Dorsolateral prefrontal cortex (tissue), 122 donors: ENCODE measurements at places on chromosomes 16 and 17.

GRCh38 chr16:49788986-49789385 is 66.9 kb downstream of the ZNF423 start:
- DNase-seq: no peak

- no peak for DNase-seq
These were observed 345 bp downstream of the EMC8 start for GRCh38 chr16:85798901-85799496.

- DNase-seq: no peak
These were observed 603 bp upstream of the TMEM95 start for GRCh38 chr17:7354262-7354843.

GRCh38 chr17:55304171-55304859 is 39.6 kb downstream of the HLF start:
- no peak for DNase-seq

DNA sequence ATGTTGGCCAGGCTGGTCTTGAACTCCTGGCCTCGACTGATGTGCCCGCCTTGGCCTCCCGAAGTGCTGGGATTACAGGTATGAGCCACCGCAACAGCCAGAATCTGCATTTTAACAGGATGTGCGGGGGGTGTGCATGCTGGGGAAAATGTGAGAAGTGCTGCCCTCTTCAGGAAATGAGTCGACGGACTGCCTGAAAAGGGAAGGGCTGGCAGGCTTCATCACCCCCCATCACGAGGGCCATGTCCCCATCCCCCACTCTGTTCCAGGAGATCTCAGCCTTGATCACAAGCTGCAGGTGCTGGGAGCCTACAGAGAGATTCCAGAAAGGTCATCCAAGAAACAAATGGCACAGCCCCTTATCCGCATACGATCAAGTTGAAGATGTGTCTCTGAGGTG is 195.3 kb upstream of the RPL38 start:
- DNase-seq: no peak

GRCh38 chr16:89084411-89084810 is 9.2 kb upstream of the ACSF3 start:
- no peak for DNase-seq

DNA sequence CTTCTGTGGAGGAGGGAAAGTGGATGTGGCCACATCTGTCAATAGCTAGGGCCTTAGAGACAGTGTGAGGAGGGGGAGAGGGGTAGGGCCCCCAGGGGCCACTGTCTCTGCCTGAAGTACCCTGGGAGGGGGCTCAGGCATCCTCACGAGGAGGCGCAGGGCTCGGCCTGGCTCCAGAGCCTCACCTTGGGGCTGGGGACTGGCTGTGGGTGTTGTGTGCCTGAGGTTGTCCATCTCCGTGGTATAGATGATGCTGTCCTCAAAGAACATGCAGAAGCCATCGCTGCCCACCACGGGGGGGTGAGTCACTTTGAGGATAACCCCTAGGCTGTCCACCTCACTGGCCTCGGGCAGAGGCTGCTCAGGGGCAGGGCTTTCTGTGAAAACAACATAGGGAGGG is 12.1 kb downstream of the PLEKHG4 start:
- no peak for DNase-seq

DNA sequence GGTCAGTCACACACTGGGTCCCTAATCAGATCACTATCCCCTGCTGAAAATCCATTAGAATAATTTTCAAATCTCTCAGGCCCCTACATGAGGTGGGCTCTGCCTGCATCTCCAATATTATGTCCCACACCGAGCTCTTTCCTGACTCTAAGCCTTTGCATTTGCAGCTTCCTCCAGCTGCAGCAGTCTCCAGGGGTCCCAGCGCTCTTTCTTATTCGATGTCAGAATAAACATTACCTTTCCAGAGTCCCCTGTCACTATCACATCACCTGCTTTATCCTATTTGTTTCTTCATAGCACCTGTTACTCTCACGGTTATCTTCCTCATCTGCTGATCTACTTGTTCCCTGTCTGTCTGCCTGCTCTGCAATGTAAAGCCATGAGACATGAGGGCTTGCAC is 57.3 kb upstream of the MON1B start:
- DNase-seq: no peak

- no peak for DNase-seq
These were observed 30.1 kb downstream of the CHP2 start for GRCh38 chr16:23784811-23785447.

- no peak for DNase-seq
These were observed 28.1 kb downstream of the SCNN1B start for GRCh38 chr16:23330161-23330560.

GRCh38 chr17:82314727-82315605 is 2.4 kb downstream of the CD7 start:
- DNase-seq: no peak

- DNase-seq: no peak
These were observed 634.8 kb downstream of the KCNJ2 start for GRCh38 chr17:70804161-70804560.

DNA sequence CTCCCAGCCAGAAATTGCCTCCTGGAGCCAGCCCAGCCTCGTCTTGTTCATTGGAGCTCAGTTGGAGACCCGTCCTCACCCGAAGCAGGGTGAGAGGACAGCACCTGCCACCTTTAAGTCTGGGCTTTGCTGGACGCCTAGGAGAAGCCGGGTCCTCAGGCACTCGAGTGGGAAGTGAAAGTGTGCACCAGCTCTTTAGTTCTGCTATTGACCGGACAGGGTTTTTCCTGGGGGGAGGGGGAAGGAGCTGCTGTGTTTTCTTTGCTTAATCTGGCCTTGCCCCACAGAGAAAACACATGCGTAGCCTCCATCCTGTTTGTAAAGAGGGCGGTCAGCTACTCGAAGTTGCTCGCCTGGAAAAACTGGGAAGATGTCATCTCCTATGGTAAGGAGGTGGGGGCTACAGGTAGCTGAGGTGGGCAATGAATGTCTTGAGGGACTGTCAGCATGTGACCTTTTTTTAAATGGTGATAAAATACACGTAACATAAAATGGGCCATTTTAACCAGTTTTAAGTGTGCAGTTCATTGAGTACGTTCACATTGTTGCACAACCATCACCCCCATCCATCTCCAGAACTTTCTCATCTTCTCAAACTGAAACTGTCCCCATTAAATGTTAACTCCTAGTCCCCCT is 34.4 kb downstream of the CMIP start:
- DNase-seq: no peak

DNA sequence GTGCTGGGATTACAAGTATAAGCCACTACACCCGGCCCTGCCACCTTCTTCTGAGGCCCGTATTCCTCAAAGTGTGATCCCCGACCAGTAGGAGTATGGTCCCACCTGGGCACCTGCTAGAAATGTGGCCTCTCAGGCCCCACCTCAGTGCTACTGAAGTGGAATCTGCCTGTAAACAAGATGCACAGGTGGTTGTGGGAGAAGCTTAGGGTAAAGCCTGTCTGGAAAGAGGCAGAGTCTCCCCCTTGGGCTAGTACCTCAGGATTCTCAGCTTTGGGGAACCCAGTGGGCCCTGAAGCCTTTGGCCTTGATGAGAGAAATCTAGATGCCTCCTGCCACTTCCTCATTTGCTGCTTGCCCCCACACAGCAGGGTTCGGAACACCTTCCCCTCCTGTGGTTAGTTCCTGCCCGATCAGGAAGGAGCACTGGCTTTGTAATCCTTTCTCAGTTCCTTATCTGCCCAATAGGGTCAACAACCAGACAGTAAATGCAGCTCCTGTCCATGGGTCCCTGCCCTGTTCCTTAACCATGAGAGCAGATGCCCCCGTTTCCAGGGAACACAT is 25.2 kb downstream of the TK2 start:
- no peak for DNase-seq

GRCh38 chr16:88896238-88897070 is 30.0 kb upstream of the PABPN1L start:
- no peak for DNase-seq

DNA sequence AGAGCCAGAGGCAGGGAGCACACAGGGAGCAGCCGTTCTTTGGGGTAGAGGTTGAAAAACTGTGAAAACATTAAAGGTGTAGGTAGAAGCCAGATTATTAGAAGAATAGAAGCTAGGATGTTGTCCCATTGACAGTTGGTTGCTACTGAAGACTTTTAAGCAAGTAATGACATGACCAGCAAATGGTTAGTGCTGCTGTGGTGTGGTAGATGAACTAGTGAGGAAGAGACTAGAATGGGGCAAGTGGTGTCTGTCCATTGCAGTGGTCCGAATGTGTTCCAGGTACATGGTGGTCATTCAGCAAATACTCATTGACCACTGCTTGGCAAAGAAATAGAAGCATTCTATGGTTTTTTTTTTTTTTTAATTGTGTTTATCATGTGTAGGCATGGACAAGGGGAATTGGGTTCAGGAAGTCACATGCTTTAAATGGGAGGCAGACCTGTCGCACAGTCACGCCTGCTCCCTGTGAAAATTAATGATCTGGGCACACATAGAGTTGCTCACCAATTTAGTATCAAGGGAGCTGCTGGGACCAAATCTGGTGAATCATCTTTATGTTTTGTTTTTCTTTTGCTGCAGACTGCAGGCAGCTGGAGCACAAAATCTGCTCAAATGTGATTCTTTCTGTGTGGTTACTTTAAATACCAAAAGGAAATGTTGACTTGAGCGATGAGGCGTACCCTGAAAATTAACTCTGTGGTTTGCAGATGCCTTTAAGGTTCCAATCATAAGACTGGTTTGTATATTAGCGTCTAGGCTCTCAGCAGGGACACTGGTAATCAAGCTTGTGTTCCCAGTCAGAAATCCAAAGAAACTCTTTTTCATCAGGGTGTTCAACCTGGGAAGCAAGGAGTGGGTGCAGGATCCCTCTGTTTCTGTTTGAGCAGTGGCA is 30.7 kb downstream of the YPEL2 start:
- no peak for DNase-seq

GRCh38 chr17:39629898-39630297 is 3.1 kb downstream of the PPP1R1B start:
- DNase-seq: no peak

- DNase-seq: no peak
These were observed 14.7 kb upstream of the ST6GALNAC1 start for GRCh38 chr17:76658242-76658662.

DNA sequence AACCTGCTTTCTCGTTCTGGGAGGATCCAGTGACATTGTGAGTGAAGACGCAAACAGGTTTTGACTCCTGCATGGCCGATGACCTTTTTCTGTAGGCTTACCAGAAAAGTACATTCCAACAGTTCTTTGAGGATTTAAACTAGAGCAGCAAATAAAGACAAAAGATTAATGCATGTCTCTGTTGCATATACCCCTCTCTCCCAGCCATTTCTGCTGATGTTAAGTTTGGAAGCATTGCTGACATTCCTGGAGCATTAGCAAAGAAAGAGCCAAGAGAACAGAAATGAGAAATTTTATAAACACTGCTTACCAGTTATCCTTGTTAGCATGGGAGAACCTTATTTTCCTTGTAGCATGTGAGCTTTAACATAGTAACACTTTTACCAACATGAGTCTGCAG is 49.3 kb downstream of the SIAH1 start:
- no peak for DNase-seq

- DNase-seq: no peak
These were observed 91.8 kb downstream of the YPEL2 start for GRCh38 chr17:59423137-59423724.

GRCh38 chr16:30383521-30383920 is 1.2 kb upstream of the SEPTIN1 start:
- no peak for DNase-seq
